ENCODE measurements at places on chromosomes 4 and X. TPM values are rescaled to one million over a fixed set of nuclear protein-coding genes. Genes with fewer than 3 reads are reported as not detected.

DNA sequence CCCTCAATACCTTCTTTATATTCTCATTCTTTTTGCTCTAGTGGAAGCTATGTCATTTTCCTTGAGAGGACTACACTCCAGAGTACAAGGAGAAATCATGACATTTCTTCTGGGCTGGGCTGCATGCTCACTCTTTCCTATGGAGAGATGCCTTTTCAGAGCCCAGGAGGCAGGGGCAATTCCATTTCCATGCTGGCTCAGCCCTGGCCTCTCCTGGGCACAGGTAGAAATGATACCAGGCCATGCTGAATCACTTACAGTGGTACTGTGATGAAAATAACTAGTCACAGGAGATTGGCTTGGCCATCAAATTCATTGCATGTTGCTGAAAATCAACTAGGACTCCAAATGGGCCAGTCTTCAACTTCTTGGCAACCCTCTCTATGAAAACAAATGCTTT is 34.0 kb upstream of the PPARGC1A start:
- no peak for DNase-seq

DNA sequence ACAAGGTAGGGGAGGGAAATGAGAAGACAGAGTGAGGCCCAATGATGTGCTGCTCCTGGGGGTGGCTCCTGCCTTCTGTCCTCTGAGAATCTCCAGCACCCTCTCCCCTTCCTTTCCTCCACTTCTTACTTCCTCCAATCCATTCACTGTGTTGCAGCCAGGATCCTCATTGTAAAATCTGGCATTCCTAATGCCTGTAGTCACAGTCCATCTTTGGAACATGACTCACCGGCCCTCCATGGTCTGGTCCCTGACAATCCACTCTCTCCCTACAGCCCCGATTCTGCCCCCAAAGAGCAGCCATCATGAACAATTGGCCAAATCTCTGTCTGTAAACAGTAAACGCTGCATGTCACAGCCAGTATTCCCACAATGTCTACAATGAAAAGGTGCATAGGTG is 72.9 kb downstream of the CLNK start:
- peak; percentile 50 for DNase-seq

TMEM31 gene
- total RNA-seq: not detected

ATOH1 gene
- total RNA-seq: not detected
